ENCODE measurements at places on chromosomes 2 and 18.

- DNase-seq, result no peak
Observed at GRCh38 chr2:221467610-221468009, 104.5 kb downstream of the EPHA4 start.

DNA sequence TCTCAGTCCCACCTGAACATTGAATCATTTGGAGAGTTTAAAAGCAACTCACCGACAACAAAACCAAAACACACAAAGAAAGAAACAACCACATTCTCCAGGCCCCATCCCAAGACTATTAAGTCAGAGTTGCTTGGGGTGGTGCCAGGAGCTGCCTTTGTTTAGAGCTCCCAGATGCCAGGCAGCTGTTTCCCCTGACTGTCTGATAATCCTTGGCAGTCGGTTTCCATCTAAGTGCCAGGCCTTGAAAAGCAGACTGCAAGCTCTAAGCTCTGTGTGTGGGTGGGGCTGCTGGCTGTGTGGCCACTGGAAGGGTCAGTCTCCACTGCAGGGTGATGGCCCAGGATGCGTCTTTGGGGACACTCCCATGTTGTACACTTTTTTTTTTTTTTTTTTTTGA is 255.3 kb upstream of the AGAP1 start:
- no peak for DNase-seq

DNA sequence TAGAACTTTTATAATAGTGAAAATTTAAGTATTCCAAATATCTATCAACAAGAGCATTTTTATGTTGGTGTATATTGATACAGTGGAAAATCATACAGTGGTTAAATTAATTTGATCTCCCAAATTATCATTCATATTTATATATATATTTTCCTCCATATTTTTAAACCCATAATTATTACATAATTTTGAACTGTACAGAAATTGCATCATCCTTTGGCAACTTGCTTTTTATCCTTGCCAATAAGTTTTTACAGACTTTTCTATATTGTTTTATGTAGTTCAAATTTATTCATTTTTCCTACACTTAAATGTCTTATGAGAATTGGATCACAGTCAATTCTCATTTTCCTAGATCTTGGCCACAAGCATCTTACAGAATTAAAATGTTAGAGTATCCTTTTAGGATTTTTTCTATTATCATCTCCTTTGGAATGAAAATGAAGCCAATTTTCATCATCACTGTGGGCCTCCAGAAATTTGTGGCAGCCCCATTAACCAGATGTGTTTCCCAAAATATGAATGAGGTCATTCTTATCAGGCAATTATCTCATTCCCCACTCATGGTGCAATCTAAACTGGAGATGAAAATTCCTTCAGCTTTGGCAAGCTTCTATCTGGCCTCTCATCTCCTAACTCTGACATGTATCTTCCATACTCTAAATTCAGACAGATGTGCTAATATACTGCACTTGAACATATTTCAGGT is 94.2 kb upstream of the DLGAP1 start:
- DNase-seq, result no peak

DNA sequence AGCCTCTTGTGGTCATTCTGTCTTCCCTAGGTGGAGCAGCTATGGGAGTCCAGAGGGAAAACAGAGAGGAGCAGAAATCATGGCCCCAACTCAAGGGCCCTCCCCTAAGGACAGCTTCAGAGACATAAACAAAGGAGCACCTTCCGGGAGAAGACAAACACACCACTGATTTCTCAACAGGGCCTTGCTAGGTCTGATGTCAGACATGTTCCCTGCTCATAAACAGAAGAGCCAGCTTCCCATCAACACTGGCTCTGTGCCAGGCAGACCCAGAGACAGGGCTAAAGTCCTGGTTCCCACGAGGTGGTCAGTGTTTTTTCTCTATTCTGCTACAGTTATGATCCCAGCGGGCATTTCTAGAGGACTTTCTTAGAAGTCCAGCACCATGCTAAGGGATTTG is 19.3 kb downstream of the CXCR2 start:
- DNase-seq, result no peak

- no peak for DNase-seq
Observed at GRCh38 chr18:70452501-70452900, 163.7 kb downstream of the SOCS6 start.

DNA sequence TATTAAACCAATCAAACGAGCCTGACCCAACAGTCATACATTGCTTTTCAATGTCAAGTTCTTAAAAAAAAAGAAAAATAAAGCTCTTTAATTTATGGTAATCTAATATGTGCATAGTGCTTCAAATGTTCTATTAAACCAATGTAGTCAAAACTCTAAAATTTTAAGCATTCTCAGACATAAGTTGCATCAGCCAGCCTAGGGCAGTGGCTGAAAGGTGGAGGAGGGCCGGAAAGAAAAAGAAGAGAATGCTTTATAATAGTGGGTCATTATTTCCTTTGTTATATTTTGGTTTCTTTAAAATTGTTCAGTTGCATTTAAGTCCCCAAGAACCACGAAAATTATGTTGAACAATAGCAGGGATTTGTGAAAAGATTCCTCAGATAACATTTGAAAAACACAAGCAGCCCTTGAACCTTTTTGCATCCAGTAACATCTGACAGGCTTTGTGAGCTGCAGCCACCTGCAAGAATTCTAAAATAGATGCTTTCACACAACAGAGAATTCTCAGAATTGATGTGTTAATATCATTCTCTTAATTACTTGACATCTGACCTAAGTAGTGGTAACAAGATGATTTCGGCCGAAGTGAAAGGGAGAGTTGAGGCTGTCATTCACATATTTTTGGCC is 252.1 kb downstream of the CDCA7 start:
- DNase-seq, result no peak

DNA sequence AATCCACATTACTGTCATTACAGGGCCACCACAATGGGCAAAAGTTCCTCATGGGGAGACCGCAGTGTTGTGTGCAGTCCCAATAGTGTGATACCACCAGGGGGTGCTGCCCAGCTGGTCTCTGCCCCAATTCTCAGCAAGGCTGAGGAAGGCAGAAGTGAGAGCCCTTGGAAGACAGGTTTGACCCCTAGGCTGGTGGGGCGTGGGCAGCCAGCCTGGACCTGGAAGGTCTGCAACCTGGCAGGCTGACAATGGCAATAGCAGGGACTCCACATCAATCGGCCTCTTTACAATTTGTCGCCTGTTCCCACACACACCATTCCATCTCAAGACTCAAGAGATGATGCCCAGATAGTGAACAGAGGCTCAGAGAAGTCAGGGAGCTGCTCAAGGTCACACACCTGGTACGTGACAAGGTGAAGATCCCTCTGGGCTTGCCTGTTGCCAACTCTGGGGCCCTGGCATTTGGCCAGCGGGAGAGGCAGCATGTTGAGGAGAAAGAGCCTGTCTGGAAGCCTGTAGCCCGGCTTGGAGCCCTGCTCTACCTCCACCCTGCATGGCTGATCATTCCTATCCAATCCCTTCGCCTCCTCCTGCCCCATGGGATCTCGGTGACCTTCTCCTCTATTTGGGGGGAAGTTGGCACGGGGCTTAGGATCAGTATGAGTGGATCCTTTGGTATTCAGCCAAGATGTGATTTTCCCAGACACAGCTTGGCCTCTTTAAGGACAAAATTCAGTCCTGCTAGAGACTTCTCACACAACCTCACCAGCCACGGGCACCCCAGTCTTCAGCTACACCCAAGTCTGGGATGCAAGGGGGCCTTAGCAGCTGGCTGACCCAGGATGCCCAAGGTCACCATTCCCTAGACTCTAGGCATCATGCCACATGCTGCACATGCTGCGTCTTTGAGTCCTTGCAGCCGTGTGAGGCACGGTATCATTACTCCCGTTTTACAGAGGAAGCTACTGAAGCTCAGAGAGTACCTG is 2.9 kb upstream of the ATOH8 start:
- peak; percentile 30 for DNase-seq

GRCh38 chr2:45691171-45691999 is 39.9 kb downstream of the PRKCE start:
- no peak for DNase-seq

DNA sequence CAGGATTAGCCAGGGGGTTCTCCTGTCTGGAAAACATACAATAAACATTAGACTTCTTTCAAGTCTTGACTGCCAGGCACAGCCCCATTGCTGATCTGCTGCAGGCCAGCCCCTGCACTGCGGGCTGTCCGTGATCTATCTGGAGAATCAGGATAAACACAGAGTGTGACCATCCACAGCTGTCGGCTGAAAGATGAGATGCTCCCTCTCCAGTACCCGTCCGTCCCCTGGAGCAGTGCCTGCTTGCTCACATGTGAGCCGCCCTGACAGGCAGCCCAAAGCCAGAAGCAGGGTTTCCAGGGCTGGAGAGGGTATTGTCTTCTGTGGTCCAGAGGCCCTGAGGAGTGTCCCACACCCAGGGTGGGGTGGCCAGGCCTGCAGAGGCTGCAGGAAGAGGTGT is 46.1 kb upstream of the FOSL2 start:
- no peak for DNase-seq

GRCh38 chr2:231579560-231579959 is 13.1 kb upstream of the TEX44 start:
- no peak for DNase-seq

- no peak for DNase-seq
Observed at GRCh38 chr2:42079737-42080287, 32.0 kb downstream of the PKDCC start.

DNA sequence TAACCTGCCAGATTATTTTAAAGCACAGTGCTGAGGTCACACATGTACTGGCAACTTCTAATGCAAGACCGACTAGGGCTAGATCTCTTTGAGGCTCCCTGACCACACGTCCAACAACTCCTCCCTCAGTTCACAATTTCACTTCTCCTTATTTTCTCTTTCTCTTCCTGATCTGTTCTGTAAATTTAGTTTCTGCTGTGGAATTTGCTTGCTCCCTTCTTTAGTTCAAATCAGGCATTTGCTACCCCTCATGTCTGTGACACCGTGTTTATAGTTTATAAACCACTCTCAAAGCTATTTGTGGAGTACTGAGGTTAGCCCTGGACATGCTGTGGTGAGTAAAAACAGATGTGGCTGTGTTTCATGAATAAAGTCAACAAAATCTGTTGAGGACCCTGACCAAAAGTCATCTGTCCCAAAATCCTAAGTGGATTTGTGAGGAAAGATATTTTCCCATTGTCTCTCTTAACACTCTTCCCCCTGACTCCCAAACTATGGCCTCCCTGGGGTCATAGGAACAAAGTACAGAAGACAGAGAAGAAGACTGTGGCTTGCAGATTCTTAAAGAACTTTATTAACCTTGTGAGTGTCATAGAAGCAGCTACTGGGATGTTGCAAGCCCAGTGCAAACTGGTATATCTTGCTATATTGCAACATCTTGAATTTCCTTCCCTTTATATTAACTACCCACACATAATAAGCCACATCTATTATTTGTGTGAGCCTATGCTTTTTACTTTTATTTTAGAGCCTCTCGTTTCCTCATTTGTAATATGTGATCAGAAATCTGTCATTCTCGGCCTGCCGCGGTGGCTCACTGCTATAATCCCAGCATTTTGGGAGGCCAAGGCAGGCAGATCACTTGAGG is 3.5 kb upstream of the NAGK start:
- DNase-seq, result no peak

DNA sequence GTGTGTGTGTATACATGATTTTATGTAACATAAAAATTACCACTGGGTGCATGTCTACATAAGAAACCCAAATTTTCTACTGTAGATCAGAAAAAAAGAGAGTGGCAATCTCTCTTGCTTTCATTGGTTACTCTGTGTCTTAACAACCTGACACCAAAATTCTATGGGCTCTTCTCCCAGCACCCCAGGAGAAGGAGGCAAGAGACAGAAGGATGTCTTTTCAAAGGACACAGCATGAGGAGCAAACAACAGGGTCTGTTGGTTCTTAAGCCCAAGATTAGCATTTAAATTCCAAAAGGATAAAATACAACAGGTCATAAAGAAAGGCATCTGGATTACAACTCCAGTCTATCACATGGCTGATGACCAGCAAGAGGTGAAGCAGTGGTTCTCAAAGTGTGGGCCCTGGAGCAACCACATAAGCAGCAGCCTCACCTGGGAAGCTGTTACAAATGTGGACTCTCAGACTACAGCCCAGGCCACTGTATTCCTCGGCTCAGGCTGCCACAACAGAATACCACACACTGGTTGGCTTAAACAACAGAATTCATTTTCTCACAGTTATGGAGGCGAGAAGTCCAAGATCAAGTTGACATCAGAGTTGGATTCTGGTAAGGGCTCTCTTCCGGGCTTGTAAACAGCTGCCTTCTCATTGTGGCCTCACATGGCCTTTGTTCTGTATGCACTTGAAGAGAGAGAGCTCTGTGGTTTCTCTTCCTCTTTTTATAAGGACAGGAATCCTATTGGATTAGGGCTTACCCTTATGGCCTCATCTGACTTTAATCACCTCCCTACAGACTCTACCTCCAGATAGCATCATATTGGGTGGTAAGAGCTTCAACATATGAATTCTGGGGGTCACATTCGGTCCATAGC is 79.8 kb upstream of the RNF152 start:
- no peak for DNase-seq

DNA sequence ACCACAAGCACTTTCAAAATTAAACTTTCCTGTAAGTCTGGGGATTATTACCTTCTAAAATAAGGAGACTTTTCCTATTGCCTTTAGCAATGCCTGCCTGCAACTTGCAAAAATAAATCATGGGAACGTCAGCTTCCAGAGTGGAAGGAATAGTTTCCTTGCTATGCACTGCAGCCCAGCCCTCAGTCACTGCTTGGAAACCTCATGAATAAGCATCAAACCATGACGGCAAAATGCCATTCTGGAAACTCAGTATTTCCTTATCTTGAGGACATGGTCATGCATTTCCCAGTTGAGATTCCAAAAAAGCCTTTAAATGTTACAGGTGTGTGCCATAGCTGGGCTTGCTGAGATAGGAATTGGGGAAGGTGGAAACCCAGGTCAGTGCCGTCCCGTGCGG is 84.2 kb upstream of the OTOS start:
- no peak for DNase-seq

- no peak for DNase-seq
Observed at GRCh38 chr18:44884431-44884830, 203.7 kb downstream of the SETBP1 start.

GRCh38 chr18:10164271-10165071 is 250.7 kb downstream of the VAPA start:
- DNase-seq, result no peak

GRCh38 chr18:54261894-54262293 is 7.4 kb upstream of the POLI start:
- DNase-seq, result no peak

DNA sequence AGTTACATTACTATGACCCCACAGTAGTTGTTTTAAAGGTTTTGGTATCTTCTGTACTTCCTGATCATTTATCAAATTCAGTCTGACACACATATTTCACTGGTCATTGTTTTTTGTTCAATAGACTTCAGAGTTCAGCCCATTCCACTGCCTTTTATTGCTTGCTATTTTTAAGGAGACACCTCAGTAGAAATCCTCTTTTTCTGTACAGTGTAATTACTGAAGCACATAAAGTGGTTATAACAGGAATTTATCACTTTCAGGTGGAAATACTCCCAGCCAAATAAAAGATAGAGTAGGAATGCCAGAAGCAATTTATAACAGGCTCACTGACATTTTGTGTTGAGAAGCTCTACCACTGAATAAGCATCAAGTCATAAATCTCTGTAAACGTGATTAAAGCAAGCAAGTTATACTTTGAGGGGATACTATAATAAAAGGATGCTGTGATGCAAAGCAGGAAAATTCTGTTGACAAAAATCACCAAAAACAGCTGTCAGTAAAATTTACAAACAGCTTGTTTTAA is 6.6 kb upstream of the BARD1 start:
- no peak for DNase-seq

All from effector CD4-positive, alpha-beta T cell (primary cell).